ENCODE measurements at places on chromosomes 2 and 18.

- no peak for DNase-seq
Observed at GRCh38 chr2:71602115-71602495, 148.7 kb downstream of the DYSF start.

DNA sequence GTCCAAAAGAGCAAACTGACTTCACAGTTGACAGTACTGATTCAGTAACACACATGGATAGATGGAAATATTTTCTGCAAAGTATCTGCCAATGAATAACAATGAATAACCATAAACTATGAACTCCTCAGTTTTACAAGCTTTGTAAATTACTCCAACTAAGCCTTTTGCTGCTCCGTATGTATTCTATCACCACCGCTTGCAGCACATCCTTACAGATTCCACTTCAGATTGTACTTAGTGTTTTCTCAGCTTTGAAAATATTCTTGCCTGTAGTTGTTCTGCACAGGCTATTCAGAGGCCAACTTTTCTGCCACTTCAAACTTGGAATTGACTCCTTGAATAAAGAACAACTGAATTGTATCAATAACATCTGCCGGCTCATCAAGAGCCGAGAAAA, 36.2 kb downstream of the TLK1 start:
- DNase-seq: no peak

DNA sequence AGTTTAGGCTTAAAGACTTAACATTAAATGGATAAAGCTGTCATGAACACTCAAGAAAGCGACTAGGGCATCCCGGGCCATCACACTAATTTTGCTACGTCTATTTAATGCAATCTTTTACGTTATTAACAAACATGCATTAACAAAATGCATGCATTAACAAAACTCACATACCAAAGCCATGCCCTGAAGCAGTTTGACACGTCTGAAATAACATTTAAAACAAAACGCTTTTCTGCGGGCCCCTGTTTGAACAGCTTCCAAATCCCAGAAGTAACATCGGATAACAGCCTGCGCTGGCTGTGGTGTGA, 458 bp downstream of the B4GALT6 start:
- DNase-seq: no peak

GRCh38 chr2:59389240-59389639, 1148.1 kb upstream of the FANCL start:
- no peak for DNase-seq

DNA sequence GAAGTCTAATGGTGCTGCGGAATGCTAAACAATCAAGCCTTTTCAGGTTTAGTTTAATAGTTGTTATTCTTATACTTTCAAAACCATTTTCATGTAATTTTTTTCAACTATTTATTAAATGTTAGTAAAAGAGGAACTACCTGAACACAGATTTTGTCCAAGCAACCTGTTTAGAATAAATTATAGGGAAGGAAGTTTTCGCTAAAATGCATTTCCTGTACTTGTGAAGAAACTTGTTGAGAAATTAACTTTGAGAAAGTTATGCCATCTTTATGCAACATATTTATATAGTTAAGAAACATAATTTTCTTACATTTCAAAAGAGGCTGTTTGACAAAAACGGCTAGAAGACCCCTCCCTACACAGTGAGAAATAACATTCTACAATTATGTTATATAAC, 16.6 kb downstream of the MAP4K4 start:
- no peak for DNase-seq

DNA sequence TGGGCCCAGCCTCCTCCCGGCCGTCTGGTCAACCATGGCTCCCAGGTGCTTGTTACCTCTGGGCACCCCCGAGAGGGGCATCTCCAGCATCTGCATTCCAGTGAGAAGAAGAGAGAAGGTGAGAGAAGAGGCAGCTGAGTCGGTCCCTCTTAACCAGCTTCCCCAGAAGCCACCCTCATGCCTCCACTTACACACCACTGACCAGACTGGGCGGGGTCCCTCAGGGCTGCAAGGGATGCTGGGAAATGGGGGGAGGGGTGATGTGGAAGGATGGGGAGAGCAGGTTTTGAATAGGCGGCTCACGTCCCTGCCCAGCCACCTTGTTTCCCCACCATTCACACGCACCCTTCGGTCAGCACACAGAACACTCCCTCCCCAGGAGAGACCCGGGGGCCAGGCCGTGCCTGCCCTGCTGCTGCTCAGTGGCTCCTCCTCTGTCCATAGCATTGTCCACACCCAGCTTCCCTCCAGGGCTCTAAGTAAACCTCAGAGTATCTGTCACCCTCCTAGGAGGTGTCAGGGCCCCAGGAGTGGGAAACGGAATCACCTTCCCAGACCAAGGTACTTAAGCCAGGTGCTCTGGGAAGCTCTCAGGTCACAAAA, 34.7 kb downstream of the GBX2 start:
- no peak for DNase-seq

DNA sequence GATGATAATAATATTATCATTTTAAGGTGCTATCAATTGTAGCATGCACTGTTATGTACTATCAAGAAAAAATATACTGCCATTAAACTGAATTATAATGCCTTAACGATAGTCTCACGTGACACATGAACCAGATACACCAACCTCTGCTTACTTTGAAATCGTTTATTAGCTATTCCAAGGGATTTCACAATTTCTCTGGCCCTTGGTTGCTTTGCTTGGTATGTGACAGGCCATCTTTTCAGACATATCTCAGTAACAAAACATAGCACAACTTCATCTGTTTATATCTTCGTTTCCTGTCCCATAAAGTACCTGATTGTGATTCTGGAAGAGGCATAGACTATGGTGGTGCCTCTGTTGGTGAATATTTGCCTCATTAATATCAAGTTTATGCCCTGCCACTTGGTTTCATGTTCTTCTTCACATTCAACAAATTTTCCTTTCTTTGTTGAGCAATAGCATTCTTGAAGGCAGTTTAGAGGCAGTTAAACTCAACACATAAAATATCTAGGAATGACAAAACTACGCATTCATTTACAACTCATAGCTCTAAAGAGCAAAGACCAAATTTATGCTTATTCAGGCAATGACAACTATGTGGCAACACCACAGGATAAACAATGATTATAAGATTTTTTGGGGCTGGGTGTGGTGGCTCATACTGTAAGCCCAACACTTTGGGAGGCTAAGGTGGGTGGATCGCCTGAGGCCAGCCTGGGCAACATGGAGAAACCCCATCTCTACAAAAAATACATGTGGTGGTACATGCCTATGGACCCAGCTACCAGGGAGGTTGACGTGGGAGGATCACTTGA, 84.3 kb downstream of the MCFD2 start:
- no peak for DNase-seq

DNA sequence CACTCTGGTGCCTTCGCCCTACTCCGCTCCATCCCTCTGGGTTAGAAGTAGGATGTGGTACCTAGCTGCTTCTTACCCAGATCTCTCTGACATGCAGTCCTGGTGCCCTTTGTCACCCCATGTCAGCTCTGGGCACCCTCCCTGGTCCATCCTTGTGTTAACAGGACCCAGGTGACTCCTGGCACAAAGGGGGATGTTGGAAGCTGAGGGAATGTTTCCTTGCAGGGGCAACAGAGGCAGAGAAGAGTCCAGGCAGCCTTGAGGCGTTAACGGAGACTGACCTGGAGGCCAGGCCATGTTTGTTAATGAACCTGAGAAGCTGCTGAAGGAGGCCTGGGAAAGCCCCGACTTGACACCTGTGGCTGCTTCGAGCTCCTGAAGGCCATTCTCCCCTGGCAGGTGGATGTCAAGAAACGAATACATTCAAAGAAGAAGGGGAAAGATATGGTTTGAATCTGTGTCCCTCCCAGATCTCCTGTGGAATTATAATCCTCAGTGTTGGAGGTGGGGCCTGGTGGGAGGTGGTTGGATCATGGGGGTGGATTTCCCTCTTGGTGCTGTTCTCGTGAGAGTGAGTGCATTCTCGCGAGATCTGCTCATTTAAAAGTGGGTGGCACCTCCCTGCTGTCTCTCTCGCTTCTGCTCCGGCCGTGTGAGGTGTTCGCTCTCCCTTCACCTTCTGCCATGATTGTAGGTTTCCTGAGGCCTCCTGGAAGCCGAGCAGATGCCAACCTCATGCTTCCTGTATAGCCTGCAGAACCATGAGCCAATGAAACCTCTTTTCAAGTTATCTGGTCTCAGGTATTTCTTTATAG, 31.4 kb downstream of the NPPC start:
- no peak for DNase-seq

GRCh38 chr2:113225263-113226259, 51.8 kb downstream of the PSD4 start:
- DNase-seq: no peak

GRCh38 chr18:47899107-47899840, 31.2 kb downstream of the SMAD2 start:
- no peak for DNase-seq

GRCh38 chr18:49788327-49788898, 24.9 kb downstream of the ACAA2 start:
- DNase-seq: no peak

Measured in T-helper 22 cell (primary cell).